NCI-H2029 (cell line): ENCODE measurements at places on chromosomes 3 and 15.
A peak's percentile ranks its signal among the peaks of the same experiment; 100 is the strongest.

GRCh38 chr15:62607643-62608042 lies 434.9 kb upstream of the TPM1 start:
- no peak for DNase-seq

DNA sequence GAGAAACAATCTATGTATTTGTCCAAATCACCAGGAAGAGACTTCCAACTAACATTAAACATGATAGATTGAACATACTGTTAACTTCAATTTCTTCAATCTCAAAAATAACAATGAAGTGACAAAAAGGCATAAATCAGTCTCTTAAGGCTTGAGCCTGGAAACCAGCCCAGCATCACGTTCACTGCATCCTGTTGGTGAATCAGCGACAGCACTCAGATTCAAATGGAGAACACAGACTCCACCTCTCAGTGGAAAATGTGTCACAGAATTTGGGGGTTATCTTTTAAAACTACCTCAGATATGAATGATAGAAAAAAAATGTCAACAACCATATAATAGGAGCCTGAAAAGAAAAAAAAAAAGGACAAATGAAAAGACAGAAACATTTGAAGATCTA lies 212.0 kb downstream of the MINAR1 start:
- no peak for DNase-seq

GRCh38 chr3:143035466-143036211 lies 34.3 kb downstream of the U2SURP start:
- DNase-seq, result no peak

DNA sequence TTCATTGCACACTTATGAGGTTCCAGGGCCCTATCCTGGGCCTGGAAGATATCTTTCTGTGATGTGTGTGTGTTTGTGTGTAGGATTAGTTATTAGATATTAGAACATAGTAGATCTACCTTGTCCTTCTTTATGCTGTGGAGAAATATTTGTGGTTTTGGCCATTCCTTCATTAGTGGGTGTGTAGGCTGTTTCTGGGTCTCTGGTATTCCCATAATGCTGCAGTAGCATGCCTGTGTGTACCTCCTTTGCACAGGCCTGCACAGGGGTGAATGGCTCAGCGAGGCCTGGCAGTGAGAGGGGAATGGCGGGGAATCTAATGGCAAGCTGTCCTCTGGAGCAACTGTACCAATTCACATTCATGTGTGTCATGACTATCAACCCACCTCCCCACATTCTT lies 125.8 kb upstream of the MRPS22 start:
- no peak for DNase-seq

- DNase-seq, result no peak
Measured at GRCh38 chr3:132348531-132348930, 31.3 kb downstream of the ACP3 start.

DNA sequence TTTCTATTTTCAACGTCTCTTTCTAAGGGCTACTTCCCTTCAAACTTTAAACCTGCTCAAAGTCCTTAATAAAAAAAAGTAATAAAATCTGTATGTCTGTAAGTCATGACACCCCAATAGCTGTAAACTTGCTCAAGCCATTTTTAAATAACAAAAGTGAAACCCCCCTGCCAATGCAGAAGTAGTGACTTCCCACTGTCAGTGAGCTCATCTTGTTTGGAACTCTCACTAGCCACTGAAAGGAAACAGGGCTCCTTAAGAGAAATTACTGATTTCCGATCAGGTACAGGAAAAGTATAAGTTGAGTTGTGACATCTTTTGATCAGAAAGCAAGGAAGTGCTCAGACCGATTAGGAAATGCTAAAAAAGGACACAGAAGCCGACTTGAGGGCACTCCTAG lies 27.6 kb upstream of the GPR171 start:
- DNase-seq, result no peak

- DNase-seq, result peak; percentile 50
Measured at GRCh38 chr3:149657321-149657925, 402 bp downstream of the WWTR1 start.

GRCh38 chr15:64781299-64781698 lies 5.9 kb upstream of the RBPMS2 start:
- DNase-seq, result no peak

DNA sequence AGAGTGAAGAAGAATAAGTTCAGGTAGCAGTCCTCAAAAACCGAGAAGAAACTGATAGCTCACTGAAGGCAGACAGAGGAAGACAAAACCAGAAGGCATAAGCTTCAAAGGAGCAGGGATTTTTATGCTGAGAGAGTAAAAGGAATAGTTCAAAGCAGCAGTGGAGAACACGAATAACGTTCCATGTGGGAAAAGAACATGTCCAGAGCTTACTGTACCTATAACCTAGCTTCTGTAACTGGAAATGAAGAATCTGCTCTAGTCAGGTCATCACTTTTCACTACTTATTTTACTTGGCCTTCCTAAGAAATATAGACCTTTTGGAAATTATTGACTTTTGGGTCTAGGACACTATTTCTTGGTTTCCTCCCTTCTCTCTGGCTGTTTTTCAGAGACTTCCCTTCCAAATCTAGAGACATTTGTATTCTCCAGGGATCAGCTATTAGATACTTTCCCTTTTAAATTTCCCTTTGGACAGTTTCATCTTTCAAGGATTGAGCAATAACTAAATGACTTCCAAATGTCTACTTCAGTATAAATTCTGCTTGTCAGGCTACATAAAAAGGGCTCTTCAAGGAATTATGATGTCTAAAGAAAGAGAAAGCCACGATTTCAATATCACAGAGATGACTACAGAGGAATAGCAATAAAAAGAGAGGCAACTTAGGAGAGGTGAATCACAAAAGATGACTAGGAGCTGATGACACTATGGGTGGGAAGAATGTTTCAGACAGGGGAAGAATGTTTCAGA lies 46.7 kb downstream of the UBE3A start:
- DNase-seq, result no peak
